ENCODE measurements at places on chromosomes 11 and 22. TPM values are rescaled to one million over a fixed set of nuclear protein-coding genes. Genes with fewer than 3 reads are reported as not detected.

DNA sequence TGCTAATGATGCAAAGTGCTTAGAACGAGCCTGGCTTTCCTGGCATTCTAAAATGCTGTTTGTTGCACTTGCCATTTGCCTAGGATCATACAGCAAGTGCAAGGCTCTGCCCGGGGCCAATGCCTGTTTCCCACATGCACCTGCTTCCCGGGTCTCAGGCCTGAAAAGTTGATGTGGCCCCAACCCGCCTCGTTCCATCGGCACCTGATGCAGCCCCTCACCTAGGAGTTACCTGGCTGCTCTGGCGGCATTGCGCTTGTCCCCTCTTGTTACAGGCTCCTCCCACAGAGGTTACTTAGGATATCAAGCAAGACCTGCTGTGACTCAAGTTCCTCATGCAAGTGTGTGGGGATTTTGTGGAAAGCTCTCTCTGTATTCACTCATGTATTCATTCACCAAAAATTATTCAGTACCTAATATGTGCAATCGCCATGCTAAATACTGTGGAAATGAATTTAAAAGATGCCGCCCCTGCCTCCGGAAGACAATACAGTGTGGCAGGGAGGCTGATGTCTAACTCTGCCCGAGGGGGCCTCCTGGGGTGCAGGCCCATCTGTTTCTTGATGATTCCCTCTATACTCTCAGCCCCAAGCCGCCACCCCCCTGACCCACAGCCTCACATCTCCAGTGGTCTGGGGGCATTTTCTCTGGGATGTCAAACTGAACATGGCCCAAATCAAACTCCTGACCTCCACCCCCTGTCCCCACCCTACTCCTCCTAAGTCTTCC is 184.5 kb downstream of the EFCAB6 start:
- peak; percentile 18 for DNase-seq
- H3K4me1 ChIP-seq = 0 out of 2 replicates have a peak, but pooled peaks cover 6% of the 10 kb centered on the region
- no peaks in the 10 kb centered on the region for H3K36me3 ChIP-seq
- no peak overlapping the region for H3K27ac ChIP-seq
- no peaks in the 10 kb centered on the region for H3K27me3 ChIP-seq
- no peak overlapping the region for H3K4me3 ChIP-seq

Gene TMEM45B
- polyA plus RNA-seq = 0.11 TPM

Gene SEZ6L
- 0.13 TPM for polyA plus RNA-seq

Gene POTEH
- not detected for polyA plus RNA-seq

DNA sequence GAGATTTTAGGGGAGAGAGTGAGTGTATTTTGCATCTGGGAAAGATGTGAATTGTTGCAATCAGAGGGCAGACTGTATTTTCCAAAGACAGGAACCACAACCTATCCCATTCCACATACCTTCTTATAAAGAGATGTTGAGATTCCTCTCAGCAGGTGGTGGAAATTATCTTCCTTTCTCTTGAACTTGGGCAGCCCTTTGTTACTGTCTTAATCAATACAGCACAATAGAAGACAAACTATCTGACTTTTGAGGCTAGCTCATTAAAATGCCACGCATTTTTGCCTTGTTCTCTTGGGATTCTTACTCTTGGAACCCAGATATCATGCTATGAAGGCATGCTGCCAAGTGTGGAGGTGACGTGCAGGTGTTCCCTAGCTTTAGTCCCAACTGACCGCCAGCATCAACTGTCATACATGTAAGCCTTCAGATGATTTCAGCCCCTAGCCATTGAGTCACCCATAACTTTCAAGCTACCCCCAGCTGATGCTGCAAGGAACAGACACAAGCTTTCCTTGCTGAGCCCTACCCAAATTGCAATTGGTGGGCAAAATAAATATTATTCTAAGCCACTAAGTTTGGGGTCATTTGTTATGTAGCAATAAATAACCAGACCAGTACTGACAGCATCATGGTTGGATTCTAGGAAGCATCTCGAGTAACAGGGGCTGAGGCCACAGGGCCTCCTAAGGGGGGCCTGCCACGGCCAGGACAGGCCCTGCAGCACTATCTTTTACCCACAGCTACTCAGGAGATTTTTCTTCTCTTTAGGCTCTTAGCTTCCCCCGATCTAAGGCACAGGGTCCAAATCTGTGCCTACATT is 63.0 kb downstream of the RPL27A start:
- H3K27ac ChIP-seq = no peak overlapping the region
- no peak for DNase-seq
- H3K36me3 ChIP-seq = no peaks in the 10 kb centered on the region
- H3K4me1 ChIP-seq = no peaks in the 10 kb centered on the region
- H3K4me3 ChIP-seq = no peak overlapping the region
- no peaks in the 10 kb centered on the region for H3K27me3 ChIP-seq

DNA sequence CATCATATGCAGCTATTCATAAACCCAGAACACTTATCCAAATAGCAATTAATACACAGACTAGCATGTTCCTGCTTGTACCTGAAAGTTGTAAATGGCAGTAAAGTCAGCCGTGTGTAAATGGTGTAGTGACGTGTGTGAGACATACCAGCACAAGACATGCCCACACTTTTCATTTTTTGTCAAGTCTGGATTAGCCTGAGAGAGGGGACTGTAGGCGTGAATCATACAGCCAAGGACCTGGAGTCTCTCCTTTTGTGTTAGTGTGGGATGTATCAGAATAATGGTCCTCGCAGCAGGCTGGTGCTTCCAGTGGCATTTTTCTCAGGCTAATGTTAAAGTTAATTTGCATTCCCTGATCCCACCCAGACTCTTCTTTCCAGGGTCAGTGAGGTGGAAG is 116.8 kb upstream of the BMAL1 start:
- no peaks in the 10 kb centered on the region for H3K27me3 ChIP-seq
- H3K36me3 ChIP-seq = no peaks in the 10 kb centered on the region
- H3K4me1 ChIP-seq = no peaks in the 10 kb centered on the region
- no peak overlapping the region for H3K27ac ChIP-seq

Gene DNAJB7
- 0.40 TPM for polyA plus RNA-seq

Gene C11orf52
- polyA plus RNA-seq = 4.7 TPM

GRCh38 chr11:75463106-75463774 is 30.2 kb upstream of the KLHL35 start:
- H3K4me3 ChIP-seq = no peak overlapping the region
- H3K4me1 ChIP-seq = no peaks in the 10 kb centered on the region
- DNase-seq = no peak
- no peaks in the 10 kb centered on the region for H3K36me3 ChIP-seq
- H3K27me3 ChIP-seq = no peaks in the 10 kb centered on the region

DNA sequence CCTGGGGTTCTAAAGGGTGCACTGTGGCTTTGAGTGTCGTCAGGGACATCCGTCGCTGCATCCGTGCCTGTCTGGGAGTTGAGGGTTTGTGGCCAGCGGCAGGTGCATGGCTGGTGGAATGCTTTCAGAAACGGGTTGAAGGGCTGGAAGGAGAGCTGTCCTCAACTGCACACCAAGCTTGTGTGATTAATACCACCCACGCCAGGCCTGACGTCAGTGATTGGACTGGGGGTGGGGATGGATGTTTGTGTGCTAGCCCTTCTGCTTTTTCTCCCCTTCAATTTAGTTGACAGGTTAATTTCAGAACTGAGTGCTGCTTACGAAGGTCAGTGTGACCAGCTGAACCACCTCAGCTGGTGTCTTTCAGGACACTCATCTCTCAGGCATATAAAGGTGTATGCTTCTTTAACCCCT is 3.2 kb upstream of the GAB2 start:
- no peak overlapping the region for H3K27ac ChIP-seq
- H3K4me3 ChIP-seq = no peak overlapping the region
- H3K27me3 ChIP-seq = peaks cover 20% of the 10 kb centered on the region
- H3K36me3 ChIP-seq = no peaks in the 10 kb centered on the region

DNA sequence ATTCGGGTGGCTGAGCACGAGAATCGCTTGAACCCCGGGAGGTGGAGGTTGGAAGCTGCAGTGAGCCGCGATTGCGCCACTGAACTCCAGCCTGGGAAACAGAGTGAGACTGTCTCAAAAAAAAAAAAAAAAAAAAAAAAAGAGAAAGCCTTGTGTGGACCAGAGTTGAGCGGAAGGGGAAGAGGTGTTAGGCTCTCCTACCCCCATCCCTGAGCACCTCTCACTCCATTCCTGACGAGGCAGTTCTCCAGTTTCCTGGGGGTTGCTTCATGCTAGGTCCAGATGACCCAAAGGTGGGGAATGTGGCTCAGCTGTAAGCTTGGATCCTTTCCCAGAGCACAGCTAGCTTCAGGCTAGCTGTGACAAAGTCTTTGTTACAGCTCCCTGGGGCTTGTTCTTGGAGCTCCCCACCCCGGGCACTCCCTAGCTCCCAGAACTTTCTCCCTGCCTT is 8.8 kb upstream of the DNAL4 start:
- peak; percentile 70 for DNase-seq
- no peaks in the 10 kb centered on the region for H3K36me3 ChIP-seq
- H3K4me3 ChIP-seq = peak overlapping the region; percentile 49
- H3K27ac ChIP-seq = no peak overlapping the region
- H3K27me3 ChIP-seq = peaks cover 9% of the 10 kb centered on the region

- H3K27me3 ChIP-seq = no peaks in the 10 kb centered on the region
- H3K4me3 ChIP-seq = no peak overlapping the region
These were observed 12.0 kb downstream of the B3GAT1 start for GRCh38 chr11:134399996-134400395.

Measured in GM23338 (cell line).